ENCODE measurements at places on chromosomes 2 and 18.

- no peak for DNase-seq
These were observed 35.2 kb downstream of the NPPC start for GRCh38 chr2:231890896-231891513.

DNA sequence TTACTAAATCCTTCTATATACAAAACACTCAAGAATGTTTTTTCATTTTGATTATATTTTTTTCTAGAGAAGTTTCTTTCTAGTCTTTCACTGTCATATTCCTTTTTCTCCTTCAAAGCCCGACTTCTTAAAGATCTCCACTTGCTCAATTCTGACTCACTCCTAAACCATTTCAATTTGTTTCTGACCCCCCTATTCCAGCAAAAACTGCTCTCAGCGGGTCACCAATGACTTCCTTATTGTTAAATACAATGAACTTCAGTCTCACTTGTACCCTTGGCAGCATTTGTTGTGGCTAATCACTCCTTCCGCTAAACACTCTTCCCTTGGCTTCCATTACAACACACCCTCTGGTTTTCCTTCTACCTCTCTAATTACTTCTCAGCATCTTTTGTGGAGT is 111.1 kb upstream of the RBBP8 start:
- DNase-seq: no peak

- DNase-seq: no peak
These were observed 319.0 kb upstream of the PKDCC start for GRCh38 chr2:41728788-41729338.

DNA sequence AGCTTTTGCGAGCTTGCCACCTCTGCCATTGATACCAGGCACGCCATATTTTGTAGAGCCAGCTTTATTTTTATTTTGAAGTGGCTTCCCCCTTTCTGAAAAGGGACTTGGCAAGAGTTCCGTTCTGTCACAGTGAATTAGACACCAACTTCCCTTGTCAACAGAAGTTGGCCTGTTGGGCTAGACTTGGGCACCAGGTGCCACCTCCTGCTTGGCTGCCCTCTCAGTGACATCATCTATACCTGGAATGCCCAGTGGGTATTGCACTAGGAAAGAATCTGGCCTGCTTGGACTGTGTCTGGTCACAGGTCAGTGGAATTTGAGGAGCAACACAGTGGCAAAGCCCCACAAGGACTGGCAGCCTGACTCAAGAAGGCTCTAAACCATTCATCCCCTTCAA is 101.0 kb downstream of the BCL2L11 start:
- DNase-seq: no peak

DNA sequence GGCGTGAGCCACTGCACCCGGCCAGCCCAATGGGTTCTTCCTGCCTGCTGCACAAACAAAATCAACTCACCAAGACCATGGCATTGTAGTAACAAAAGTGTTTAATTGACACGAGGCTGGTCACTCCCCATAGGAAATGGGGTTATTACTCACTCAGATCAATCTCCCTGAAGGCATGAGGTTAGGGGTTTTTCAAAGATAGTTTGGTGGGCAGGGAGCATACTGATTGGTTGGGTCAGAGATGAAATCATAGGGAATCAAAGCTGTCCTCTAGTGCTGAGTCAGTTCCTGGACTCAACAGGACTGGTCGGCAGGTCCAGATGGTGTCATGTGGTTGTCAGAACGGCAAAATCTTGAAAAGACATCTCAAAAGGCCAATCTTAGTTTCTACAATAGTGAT is 122.1 kb downstream of the TMEM17 start:
- no peak for DNase-seq

GRCh38 chr2:230660294-230661060 is 52.2 kb upstream of the CAB39 start:
- DNase-seq: peak; percentile 42

- DNase-seq: no peak
These were observed 53.2 kb upstream of the UBE2E3 start for GRCh38 chr2:180927030-180927686.

DNA sequence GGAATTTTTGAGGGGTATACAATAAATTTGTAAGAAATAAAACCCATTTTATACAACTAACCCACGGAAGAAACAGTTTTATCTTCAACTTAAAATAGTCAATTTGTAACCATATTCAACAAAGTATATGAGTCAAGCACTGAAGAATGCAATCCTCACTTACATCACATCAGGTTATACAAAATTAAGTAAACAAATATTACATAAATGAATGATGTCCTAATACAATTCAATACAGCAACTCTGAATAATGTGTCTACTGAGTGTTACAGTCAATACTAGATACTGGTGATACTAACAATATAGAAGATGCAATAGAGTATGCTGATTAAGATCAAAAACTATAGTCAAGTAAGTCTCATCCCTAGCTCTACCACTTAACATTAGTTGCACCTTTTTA is 58.6 kb downstream of the FANCL start:
- DNase-seq: no peak

- no peak for DNase-seq
These were observed 276.2 kb downstream of the MYCN start for GRCh38 chr2:16216558-16216945.

GRCh38 chr2:144448389-144449027 is 71.4 kb downstream of the ZEB2 start:
- DNase-seq: no peak

DNA sequence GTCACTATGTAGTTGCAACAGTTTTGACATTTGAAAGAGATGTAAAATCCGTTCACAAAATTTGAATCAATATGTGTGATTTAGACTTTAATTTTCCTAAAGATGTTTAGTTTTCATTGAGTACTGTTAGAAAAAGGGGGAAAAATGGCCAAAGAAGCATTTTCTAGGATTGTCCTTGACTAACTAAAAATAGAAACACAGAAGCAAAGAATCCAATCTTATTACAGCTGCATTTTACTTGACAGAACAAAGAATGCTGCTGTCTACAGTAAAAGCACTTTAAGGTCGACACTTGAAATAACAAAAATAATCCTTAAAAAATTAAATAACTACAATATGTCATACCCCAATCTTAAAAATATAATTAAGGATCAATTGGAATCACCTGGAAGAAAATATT is 48.9 kb downstream of the FRZB start:
- DNase-seq: no peak

- no peak for DNase-seq
These were observed 4.4 kb upstream of the CCDC150 start for GRCh38 chr2:196635156-196635555.

GRCh38 chr18:14577971-14578370 is 34.6 kb upstream of the POTEC start:
- no peak for DNase-seq

- no peak for DNase-seq
These were observed 759.5 kb downstream of the RNF144A start for GRCh38 chr2:7676714-7677113.

- no peak for DNase-seq
These were observed 135.4 kb downstream of the LAMA3 start for GRCh38 chr18:23824669-23825068.

- peak; percentile 89 for DNase-seq
These were observed at the start of gene PSMD1 for GRCh38 chr2:231056453-231057416. Gene PSMD1 (plus strand): TSS chr2:231056867. CDS start chr2:231057026, 159 bp downstream.

GRCh38 chr2:174878537-174879147 is 114.4 kb upstream of the CHRNA1 start:
- no peak for DNase-seq

DNA sequence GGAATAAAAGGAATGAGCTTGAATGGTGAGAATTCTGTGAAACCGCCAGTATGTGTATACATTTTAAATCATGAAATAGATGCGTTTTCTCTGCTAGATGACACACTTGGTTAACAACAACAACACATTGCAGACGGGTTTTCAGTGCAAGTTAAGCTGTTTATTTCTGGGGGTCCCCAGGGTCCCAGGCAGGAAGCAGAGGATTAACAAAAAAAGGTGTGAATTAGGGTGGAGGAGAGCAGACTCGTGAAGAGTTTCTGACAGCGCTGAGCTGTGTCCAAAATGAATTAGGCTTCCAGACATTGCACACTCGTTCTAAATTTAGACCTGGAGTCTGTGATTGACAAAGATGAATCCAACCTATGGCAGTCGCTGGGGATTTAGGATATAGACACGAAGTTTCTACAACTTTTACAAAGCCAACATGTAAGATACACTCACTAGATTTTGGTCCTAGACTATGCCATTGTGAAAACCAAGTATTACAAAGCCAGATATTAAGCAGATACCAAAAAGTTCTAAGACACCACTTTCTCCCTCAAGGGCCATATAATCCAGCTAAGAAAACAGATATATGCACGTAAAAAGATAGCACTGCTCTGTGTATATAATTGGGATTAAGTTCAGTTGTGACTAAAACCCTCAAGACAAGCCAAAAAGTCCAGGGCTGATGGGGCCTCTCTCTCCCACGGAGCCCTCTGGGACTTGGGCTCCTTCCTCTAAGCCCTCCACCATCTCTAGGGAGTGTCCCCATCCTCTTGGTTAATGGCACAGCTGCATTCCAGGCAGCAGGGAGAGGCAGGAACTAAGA is 120.2 kb downstream of the ACAA2 start:
- no peak for DNase-seq

DNA sequence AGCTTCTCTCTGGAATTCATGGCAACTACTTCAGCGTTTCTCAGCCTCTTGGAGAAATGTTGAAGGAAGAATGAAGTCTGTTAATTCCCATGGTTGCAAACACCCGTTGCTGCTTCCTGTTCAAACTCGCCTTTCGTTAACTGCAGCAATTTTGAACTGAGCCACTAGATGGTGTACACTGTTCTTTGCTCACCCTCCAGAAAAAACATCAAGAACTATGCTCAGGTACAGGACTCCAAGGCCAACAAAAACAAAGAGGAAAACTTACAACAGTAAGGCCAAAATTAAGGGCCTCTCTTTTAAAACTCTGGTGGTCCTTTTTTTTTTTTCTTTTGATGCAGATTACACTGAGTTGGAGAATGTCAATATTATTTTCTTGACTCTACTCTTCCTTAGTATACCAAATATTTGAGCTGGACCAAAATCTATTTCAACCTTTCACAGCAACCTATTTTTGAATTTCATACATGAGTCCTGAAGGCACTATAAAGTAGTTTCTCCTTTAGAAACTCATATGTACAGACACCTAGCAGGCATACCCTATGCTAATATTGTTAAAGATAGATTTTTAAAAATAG is 58.2 kb downstream of the KLHL14 start:
- DNase-seq: no peak

DNA sequence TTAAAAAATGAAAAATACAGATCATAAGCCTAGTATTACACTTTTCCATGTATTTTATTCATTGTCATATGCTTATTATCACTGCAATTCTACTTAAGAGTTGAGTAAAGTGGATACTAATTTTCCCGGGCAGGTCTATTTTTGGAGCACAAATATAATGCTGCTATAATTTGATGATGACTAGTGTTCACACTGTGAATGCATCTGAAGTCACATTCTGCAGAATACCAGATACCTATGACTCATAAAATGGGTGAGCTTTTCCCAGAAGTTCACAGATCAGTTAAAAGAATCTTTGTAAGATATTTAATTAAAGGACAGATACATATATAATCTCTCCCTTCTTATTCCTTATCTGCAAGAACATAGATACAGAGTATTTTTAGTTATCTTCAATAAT is 79.8 kb upstream of the MC4R start:
- no peak for DNase-seq

DNA sequence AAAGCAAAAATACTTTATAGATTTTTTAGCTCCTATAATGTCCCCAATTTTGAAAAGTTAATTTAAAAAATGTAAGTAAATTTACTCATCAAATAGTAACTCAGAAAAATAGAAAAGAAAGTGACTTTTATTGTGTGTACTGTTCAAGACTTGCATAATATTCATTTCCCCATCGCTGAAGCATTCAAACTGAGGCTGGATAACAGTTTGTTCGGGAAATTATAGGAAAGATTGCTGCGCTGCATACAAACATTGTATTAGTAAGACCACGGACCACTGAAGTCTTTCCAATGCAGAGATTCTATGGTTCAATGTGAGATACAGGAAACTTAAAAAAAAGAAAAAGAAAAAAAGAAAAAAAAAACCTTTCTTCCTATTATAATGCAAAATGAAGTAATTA is 10.4 kb downstream of the STK17B start:
- DNase-seq: no peak

GRCh38 chr2:121545257-121545656 is 14.6 kb downstream of the RNU4ATAC start:
- DNase-seq: no peak

GRCh38 chr2:42905341-42906110 is 113.1 kb upstream of the HAAO start:
- no peak for DNase-seq

DNA sequence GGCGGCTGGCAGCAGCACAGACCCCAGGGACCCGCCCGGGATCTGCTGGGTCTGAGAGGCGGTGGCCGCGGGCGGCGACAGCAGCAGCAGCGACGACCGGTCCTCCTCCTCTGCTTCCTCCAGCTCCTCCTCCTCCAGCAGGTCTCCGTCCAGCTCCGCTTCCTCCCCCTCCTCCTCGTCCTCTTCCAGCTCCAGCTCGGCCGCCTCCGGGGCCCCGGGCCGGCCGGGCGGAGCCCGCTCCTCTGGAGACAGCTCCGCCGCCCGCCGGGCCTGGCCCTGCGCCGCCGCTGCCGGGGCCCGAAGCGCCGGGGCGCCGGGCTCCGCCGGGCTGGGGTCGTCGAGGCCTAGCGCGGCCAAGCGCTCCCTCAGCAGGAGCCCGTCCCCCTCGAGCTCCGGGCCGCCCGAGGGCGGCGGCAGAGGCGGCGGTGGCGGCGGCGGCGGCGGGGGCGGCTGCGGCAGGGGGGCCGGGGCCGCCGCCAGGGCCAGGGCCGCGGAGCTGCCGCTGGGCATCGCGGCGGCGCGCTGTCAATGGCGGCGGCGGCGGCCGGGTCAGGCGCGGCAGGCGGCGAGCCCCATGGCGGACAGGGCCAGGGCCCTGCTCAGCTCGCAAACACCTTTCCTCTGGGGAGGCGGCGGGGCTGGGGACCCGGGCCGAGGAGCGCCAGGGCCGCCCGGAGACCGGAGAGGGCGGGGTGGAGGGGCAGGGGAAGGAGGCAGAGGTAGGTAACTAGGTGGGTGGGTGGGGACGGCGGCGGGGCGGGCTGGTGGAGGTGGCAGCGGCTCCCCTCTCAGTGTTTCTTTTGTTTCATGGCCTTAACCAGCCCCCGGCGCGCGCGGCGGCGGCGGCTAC is 445 bp downstream of the MEX3C start:
- DNase-seq: no peak

- no peak for DNase-seq
These were observed 179.7 kb downstream of the GPD2 start for GRCh38 chr2:156615836-156616322.

Data from activated T-helper 1 cell treated with anti-CD3 and anti-CD28 coated beads, Interleukin-12 subunit alpha, Interleukin-12 subunit beta, Interleukin-2, Interleukin-4 antibody, amounts not matched to agents 30 ng/mL and 10 ng/mL and 1 ng/mL, durations not matched to agents 14 hours and 24 hours and 36 hours (primary cell).